ENCODE measurements at places on chromosomes 3 and 15.
A peak's percentile ranks its signal among the peaks of the same experiment; 100 is the strongest.

DNA sequence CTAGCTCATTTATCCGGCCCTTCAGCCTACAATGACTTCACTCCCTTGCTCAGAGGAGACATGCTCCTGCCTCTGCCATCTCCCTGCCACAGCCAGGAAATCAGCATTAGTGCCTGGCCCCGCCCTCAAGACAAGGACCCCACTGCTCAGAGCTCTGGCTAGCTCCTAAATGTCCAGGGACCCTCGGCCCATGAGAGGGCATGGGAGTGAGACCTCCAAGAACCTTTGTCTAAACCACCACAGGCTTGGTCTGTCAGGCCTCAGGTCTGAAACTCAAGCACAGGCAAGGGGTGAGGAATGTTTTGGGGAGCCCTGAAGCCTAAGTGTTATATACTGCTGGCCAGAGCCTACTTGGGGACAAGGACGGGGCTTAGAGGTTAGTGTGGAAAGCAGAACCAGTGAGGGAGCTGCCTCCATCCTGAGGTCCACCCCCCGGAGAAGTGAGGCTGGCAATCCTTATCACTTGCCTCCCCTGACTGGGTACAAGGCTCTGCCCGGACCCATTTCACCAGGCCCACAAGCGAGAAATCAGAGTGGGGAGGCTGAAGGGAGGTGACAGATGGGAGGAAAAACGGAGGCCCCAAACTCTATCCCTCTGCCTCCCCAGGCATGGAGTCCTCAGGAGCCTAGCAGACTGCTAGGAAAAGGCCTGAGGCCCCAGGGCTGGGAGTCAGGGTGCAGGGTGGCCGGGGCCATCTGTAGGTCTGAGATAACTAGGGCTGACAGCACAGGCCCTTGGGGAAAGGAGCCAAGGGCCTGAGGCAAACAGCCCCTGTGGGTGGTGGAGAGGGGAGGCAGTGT lies 18.8 kb downstream of the SHF start:
- H3K36me3 ChIP-seq = no peaks in the 10 kb centered on the region
- peaks cover 11% of the 10 kb centered on the region for H3K4me1 ChIP-seq
- DNase-seq = no peak
- H3K27ac ChIP-seq = no peak overlapping the region
- no peak overlapping the region for H3K4me3 ChIP-seq
- H3K27me3 ChIP-seq = no peaks in the 10 kb centered on the region

- no peak for DNase-seq
- H3K36me3 ChIP-seq = no peaks in the 10 kb centered on the region
- no peak overlapping the region for H3K4me3 ChIP-seq
- H3K4me1 ChIP-seq = peaks cover 18% of the 10 kb centered on the region
Observed at GRCh38 chr3:138940446-138940845, 6.5 kb downstream of the FOXL2 start.

DNA sequence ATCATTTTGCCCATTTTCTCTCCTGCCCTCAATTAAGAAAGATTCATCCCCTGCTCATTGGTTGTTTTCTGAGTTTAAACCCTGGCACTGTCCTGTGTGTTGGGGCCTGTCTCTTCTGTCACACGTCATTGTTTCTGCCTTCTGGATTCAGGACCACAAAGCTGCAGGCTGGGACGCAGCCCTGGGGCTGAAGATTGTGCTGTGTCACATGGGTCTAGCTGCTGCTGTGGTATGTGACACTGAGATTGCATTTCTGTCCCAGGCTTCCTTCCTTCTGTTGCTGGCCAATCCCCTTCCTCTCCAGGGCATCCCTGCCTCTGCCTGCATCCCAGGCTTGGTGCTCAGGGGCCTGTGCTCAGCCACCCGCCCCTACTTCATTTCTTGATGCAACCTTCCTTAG lies 28.9 kb downstream of the INSYN1 start:
- DNase-seq = no peak
- no peaks in the 10 kb centered on the region for H3K36me3 ChIP-seq
- H3K27me3 ChIP-seq = no peaks in the 10 kb centered on the region
- H3K27ac ChIP-seq = no peak overlapping the region

- peaks cover 3% of the 10 kb centered on the region for H3K4me1 ChIP-seq
- no peaks in the 10 kb centered on the region for H3K36me3 ChIP-seq
- no peaks in the 10 kb centered on the region for H3K27me3 ChIP-seq
- no peak overlapping the region for H3K4me3 ChIP-seq
Observed at GRCh38 chr15:91965501-91966193, 112.1 kb downstream of the SLCO3A1 start.

- H3K36me3 ChIP-seq = peaks cover 15% of the 10 kb centered on the region
- no peak overlapping the region for H3K4me3 ChIP-seq
- no peak overlapping the region for H3K27ac ChIP-seq
- H3K27me3 ChIP-seq = no peaks in the 10 kb centered on the region
- H3K4me1 ChIP-seq = peaks cover 9% of the 10 kb centered on the region
- DNase-seq = no peak
Observed at GRCh38 chr3:172115059-172115458, 75.7 kb downstream of the FNDC3B start.

DNA sequence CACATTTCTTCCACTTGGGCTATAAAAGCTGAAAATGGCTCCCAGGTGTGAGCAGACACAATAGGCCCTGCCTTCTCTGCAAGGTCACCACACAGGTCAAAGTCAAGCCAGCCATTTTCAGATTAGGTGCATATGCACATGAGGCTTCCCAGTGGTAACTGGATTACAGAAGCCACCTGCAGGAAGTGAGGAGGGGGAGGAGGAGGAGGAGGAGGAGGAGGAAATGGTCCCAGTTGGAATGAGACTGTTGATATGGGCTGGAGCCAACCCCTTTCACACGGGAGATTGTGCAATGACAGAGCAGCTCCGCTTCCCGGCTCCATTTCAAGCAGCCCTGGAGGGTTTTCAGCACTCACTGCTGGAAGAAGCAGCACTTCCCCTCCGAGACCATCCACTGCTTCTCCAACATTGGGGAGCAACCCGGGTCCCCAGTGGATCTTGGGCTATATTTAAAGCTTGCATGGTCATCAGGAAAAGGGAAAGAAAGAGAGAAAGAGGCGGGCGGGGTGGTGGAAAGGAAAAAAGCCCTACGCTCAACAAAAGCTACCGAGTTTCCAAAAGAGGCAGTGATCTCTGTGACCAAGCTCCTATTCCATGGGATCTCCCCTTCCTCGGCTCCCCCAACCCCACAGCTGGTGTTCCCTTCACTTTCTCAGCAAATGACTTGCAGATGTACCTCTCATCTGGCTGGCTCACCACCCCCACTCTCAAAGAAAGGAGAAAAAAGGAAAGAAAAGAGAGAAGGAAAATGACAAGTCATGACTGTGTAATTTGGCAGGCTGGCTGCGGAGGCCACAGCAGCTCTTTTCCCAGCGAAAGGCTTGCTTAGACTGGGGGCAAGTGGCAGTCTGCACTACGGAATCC lies 58.3 kb downstream of the LRIG1 start:
- H3K4me3 ChIP-seq = no peak overlapping the region
- H3K27me3 ChIP-seq = no peaks in the 10 kb centered on the region
- H3K36me3 ChIP-seq = 0 out of 2 replicates have a peak, but pooled peaks cover under 1% of the 10 kb centered on the region

DNA sequence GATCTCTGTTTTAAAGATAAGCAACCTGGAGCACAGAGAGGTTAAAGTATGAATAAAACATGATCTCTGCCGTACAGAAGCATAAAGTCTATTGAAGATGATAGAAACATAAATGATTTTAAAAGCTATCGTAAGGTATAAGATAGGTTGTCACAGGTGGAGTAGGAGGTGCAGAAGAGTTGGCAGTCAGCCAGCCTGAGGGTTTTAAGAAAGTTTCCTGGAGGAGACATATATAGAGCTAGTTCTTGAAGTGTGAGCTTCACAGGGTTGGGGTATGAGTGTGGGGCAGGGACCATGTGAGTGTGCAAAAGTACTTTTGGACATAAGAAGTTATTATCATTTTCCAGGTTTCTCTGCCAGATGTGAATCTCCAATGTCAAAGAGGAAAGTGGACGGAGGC lies 3.9 kb upstream of the FGF12 start:
- H3K27me3 ChIP-seq = no peaks in the 10 kb centered on the region
- no peak for DNase-seq
- H3K4me1 ChIP-seq = peaks cover 6% of the 10 kb centered on the region

DNA sequence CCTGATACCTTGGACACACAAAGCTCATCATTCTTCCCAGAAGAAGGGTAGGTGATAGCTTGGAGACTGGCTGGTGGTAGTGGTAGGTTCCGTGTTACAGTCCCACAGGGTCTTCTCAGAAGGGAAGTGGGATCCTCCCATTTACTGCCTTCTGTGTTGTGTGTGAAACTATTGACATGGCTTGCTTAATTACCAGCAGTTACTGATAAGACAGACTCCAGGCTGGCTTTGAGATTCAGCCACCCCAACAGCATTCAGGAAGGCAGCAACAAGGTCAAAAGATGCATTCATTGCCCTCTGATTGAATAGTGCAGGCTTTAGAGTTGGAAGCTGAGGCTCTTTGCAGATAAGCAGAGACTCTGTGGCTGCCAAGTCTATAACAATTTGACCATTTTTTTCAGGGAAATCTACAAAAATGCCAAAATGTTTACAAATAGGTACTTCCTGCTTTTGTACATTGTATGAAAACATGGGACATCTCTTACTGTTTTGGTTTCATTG lies 7.7 kb downstream of the ARNT2 start:
- DNase-seq = no peak
- no peaks in the 10 kb centered on the region for H3K4me1 ChIP-seq
- H3K36me3 ChIP-seq = no peaks in the 10 kb centered on the region
- H3K27ac ChIP-seq = no peak overlapping the region

- no peak overlapping the region for H3K27ac ChIP-seq
- no peak overlapping the region for H3K4me3 ChIP-seq
- no peaks in the 10 kb centered on the region for H3K27me3 ChIP-seq
- peaks cover 6% of the 10 kb centered on the region for H3K36me3 ChIP-seq
- H3K4me1 ChIP-seq = no peaks in the 10 kb centered on the region
- no peak for DNase-seq
Observed at GRCh38 chr15:38320181-38320580, 67.5 kb downstream of the SPRED1 start.

DNA sequence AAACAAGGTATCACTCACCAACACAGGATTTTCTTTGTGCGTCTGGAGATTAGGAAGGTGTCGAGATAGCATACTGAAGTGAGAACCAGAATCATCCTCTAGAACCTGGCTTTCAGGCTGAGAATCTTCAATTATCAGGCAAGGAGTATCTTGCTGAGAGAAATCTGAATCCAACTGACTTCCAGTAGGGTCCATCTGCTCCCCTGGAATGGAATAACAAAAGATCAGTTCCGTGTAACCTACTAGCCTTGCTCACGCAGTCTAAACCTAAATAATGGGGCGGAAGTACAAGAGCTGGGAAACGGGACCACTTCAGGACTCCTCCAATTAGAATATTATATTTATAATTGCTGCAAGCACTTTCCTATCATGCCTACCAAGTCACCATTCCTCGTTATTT lies 690 bp downstream of the TP53BP1 start:
- H3K27me3 ChIP-seq = no peaks in the 10 kb centered on the region
- peaks cover 13% of the 10 kb centered on the region for H3K4me1 ChIP-seq
- peak overlapping the region; percentile 94 for H3K27ac ChIP-seq
- peaks cover 28% of the 10 kb centered on the region for H3K36me3 ChIP-seq
- DNase-seq = no peak

DNA sequence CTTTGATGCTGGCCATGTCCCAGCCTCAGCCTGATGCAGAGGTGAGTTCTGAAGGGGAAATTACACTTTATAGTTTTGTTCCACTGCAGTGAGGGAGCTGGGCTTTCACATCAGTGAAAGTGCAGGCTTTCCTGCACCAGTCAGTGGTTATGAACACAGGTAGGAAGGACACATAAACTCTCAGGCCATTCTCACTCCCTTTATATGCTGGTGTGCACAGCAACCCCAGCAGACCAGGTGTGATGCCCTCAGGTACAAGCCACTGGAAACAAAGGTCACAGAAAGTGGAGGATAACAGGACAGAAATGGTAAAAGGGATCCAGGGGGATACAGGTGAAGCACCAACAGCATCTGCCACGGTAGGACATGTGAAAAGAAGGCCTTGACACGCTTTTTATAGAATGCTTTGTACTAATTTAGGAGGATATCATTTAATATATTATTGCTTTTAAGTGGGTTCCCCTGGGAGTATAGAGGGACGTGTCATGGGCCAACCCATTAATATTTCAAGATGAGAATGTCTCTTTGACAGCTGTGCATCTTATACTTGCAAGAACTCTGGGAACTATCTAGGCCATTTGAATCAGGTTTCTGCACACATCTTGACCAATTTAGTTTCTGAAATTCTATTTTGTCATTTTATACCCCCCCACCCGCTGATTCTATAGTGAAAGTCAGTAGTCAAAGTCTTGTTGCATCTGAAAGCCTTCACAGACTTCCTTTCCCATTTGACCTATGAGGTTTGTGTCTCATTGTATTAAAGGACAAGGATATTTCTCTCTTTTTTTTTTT lies 25.0 kb upstream of the BLM start:
- H3K27me3 ChIP-seq = no peaks in the 10 kb centered on the region
- no peak for DNase-seq
- no peaks in the 10 kb centered on the region for H3K36me3 ChIP-seq
- H3K4me3 ChIP-seq = no peak overlapping the region

DNA sequence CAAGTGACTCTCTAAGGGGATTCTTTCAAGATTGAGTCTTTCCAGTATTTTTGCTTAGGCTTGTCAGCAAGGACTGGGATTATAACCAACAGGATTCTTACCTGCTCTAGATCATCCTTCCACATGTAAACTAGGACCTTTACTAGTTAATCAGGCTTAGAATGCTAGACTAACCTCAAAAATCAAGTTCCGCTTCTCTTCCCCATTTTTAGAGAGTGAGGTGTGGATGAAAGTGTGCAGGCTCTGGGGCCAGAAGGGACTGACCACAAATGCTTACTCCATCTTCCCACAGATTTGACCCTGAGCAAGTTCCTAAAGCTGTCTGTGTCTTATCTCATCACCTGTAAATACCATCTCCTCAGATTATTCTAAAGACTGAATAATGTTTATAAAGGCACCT lies 89.5 kb upstream of the IL12A start:
- H3K27me3 ChIP-seq = no peaks in the 10 kb centered on the region
- H3K27ac ChIP-seq = no peak overlapping the region
- no peak for DNase-seq
- no peaks in the 10 kb centered on the region for H3K36me3 ChIP-seq
- no peak overlapping the region for H3K4me3 ChIP-seq

GRCh38 chr3:27219127-27219845 lies 149.9 kb downstream of the NEK10 start:
- H3K27me3 ChIP-seq = no peaks in the 10 kb centered on the region
- no peak overlapping the region for H3K27ac ChIP-seq
- no peak for DNase-seq
- no peak overlapping the region for H3K4me3 ChIP-seq

DNA sequence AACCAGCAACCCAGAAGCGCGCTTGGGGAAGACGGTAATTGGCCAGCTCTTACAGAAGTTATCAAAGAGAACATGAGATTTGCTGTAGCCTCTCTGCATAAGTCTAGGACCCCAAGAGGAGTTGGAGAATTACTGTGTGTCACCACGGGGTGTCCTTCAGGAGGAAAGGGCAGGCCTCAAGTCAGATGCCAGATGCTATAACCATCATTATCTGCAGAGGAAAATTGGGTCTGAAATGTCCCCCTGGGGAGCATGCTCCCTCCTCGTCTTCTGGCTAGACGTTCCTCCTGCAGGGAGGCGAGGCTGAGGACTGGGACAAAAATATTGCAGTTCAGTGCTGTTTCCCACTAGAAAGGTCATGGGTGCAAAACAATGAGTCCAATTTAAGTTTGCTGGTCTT lies 380.5 kb upstream of the CFAP20DC start:
- DNase-seq = no peak
- no peak overlapping the region for H3K27ac ChIP-seq
- H3K27me3 ChIP-seq = no peaks in the 10 kb centered on the region
- no peaks in the 10 kb centered on the region for H3K36me3 ChIP-seq
- no peaks in the 10 kb centered on the region for H3K4me1 ChIP-seq
- no peak overlapping the region for H3K4me3 ChIP-seq

GRCh38 chr15:26201177-26201858 lies 338.2 kb upstream of the ATP10A start:
- DNase-seq = no peak
- no peaks in the 10 kb centered on the region for H3K36me3 ChIP-seq
- no peak overlapping the region for H3K27ac ChIP-seq
- peaks cover 8% of the 10 kb centered on the region for H3K27me3 ChIP-seq
- no peak overlapping the region for H3K4me3 ChIP-seq
